Glomerular endothelial cell (primary cell): ENCODE measurements at places on chromosomes 12 and 14. TPM values are rescaled to one million over a fixed set of nuclear protein-coding genes. Genes with fewer than 3 reads are reported as not detected.

The CLEC1B gene
- total RNA-seq: 0.18 TPM in 1 of 2 replicates, not detected in the other

The NOS1 gene
- total RNA-seq: 0.05 TPM in 1 of 2 replicates, not detected in the other

The ARID4A gene
- total RNA-seq: 7.0 and 16.0 TPM in 2 replicates

The LIN7A gene
- 1.7 and 2.6 TPM in 2 replicates for total RNA-seq

The EIF2S3B gene
- 0.35 and 2.3 TPM in 2 replicates for total RNA-seq

The TOMM20L gene
- not detected in 2 replicates for total RNA-seq

The SOAT2 gene
- not detected in 2 replicates for total RNA-seq
